ENCODE measurements at places on chromosomes 7 and 10.

DNA sequence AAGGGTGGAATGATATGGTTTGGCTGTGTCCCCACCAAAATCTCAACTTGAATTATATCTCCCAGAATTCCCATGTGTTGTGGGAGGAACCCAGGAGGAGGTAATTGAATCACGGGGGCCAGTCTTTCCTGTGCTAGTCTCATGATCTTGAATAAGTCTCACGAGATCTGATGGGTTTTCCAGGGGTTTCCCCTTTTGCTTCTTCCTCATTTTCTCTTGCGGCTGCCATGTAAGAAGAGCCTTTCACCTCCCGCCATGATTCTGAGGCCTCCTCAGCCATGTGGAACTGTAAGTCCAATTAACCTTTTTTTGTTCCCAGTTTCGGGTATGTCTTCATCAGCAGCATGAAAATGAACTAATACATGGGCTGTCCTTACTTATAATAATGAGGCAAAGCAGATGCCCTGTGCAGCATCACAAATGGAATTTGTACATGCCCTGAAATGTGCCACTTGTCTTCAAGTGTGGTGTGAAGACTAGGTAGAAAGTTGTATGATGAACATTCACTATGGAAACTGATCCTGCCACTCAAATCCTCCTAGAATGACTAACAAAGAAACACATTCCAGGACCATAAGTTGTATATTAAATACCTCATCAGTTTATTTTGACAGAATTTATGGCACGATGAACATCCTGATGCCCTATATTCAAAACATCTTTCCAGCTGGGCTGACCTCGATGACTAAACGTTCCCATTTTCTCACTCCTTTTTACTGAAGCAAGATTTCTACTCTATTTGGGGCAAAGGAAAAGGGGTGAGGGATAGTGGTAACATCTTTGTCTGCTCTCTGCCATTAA is 122.8 kb upstream of the CTTNBP2 start:
- DNase-seq = no peak

- DNase-seq = peak; percentile 43
Observed at GRCh38 chr10:97601268-97602215, 12.0 kb downstream of the C10orf62 start.

GRCh38 chr7:71746006-71746405 is 614.1 kb downstream of the GALNT17 start:
- peak; percentile 36 for DNase-seq

DNA sequence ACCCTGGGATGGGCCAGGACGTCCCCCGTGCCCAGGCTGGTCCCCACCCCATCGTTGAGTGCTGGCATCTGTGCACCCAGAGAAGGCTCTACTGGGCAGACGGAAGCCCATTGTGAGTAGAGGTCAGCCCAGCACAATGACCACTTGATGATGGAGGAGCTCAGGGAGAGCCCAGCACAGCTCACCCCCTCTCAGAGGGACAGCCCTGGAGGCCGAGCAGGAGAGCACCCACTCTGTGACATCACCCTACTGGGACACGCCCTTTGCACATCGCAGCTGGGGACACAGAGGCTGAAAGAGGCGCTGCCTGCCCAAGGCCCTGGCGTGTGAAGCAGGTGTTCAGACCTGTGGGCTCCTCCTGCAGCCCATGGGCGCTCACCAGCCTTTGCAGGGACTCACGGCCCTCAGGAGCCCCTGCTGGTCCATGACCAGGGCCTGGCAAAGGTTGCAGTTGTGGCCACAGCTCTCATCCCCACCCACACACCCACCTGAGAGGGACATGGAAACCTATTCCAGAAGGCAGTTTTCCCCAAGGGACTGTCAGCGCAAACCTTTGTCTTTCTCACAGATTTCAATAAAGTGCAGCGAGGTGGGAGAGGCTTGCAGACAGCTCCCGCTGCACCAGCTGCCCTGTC is 67.2 kb upstream of the PPP2R2D start:
- DNase-seq = no peak

DNA sequence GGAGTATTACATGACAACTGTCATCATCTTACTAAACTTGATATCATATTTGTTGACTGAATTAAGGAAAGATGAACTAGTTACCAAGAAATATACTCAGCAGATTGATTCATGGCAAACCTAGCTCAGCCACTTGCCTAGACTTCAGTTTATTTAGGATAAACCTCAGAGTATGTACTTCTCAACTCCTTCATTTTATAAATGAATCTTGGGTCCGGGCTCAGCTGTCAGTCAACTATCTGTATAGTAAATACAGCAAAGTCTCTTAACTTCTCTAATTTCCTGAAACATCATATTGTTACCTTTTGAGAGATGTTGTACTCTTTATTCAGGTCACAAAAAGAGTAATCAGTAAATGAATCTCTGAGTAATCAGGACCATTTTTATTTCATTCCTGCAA is 211.0 kb upstream of the KLF14 start:
- no peak for DNase-seq

DNA sequence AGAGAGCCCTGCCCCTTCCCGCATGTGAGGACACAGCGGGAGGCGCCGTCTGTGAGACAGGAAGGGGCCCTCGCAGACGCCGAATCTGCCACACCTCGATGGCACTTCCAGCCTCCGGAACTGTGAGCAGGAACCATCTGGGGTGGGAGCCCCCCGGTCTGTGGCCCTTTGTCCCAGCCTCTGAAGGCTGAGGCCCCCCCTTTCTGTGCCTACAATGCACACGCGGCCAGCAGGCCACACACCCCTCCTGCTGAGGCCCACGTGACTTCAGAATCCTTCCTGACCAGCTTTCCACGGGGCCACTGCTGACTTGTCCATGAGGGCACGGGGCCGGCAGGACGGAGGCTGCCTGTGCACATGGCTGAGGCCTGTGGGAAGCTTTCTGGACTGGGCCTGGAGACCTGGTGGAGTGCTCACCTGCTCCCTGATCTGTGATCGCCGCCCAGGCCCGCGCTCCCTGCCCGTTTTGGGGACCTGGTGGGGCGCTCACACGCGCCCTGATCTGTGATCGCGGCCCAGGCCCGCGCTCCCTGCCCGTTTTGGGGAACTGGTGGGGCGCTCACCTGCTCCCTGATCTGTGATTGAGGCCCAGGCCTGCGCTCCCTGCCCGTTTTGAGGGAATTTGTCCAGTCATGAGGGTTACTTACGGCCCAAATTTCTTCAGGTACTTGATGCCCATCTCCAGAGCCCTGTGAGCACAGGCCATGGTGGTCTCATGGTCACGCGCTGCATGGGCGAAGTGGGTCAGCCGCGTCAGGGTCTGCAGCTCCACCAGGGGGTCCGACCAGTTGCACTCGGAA is 34.3 kb downstream of the CFAP46 start:
- DNase-seq = no peak

GRCh38 chr10:33760056-33760943 is 425.8 kb upstream of the NRP1 start:
- DNase-seq = no peak

- DNase-seq = no peak
Observed at GRCh38 chr7:21238400-21239116, 189.3 kb upstream of the SP4 start.

DNA sequence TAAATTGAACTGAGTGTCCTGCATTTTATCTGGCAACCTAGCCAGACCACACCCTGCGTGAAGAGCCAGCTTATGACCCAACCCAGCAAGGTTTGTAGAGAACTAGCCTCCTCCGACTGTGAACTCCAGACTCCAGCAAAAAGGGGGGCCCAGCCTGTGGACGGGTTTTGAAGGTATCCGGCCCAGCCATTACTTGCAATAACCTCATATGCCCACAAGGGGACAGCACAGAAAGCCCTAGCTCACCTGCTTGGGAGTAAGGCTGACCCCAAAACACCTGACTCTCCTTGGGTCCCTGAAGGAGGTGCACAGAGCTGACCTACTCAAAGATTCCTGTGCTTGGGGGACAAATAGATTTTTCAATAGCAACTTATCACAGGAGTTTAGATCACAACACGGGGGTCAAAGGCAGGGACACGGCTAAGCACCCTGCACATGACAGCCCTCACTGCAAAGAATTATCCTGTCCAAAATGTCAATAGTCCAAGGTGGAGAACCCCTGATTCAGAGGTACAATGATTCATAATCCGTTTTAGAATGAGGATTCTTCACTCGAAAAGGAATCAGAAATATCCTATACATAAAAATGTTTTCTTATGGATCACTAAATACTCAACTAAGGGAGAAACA is 4.6 kb downstream of the TRPV6 start:
- no peak for DNase-seq

- DNase-seq = no peak
Observed at GRCh38 chr7:26531926-26532325, 240.3 kb downstream of the SNX10 start.

DNA sequence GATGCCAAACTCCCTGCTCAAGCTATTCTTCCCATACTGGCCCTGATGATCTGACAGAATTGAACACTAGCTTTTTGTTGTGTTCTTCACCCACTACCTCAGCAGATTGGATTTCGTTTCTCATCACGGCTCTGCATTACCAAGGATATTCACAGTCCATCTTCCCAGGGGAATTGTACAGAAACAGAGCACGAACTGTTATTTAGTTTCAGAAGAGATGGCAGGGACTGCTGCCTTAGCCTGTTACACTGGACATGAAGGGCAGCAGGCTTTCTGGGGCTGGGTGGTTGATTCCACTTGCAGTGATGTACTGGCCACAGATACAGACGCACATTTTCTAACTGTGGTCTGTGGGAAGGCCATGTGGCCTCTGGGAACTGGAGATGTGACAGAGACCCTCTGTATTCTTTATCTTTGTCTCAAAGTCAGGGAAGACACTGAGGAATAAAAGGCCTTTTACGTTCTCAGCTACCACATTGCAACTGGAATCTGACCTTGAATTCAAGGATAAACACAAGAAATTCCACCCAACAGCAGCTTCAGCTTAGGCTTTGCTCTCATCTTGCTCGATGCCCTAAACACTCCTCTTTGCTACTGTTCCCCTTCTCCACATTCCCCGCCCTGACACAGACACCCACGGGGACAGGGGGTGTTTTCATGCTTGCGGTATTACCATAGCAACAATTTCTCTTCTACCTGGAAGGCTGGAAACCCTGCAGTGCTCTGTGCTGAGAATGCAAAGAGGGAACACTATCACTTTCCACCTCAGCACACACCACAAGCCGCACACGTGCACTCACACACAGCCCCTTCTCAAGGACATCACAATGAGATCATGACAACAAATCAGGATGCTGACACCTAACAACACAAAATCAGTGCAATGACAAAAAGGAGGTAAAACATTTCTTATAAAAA is 81.7 kb downstream of the RNF216 start:
- no peak for DNase-seq

GRCh38 chr10:79382491-79382941 is 35.2 kb downstream of the PPIF start:
- peak; percentile 7 for DNase-seq

- no peak for DNase-seq
Observed at GRCh38 chr7:156461881-156462665, 178.5 kb upstream of the RNF32 start.

GRCh38 chr10:95133016-95133752 is 60.9 kb upstream of the ACSM6 start:
- DNase-seq = peak; percentile 53

- DNase-seq = no peak
Observed at GRCh38 chr7:109206196-109206595, 636.5 kb downstream of the DNAJB9 start.

DNA sequence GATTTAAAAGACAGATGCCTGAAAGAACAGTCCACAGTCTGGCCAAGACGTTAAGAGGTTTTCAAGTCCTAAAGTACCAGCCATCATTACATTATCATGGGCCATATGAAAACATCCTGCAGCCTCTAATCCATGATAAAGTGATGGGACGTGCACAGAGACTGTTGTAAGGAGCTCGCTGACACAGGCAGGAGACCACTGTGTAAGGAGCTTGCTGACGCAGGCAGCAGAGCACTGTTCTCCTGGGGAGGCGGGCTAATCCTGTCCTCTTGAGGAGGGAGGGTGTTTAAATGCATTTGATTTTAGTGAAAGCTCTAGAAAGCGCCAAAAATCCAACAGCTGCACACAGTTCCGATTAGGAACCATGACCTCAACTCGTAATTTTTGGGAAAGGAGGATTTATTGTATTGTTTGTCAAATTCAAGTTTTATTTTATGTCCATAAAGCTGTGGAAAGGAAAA is 16.9 kb downstream of the SVIL start:
- no peak for DNase-seq

GRCh38 chr7:73977619-73978618 is 50.1 kb upstream of the ELN start:
- DNase-seq = no peak

GRCh38 chr7:17013204-17013603 is 131.4 kb upstream of the AGR3 start:
- DNase-seq = no peak

GRCh38 chr7:70695795-70696083 is 436.2 kb upstream of the GALNT17 start:
- no peak for DNase-seq

- DNase-seq = no peak
Observed at GRCh38 chr10:132808383-132809231, 22.7 kb upstream of the NKX6-2 start.

DNA sequence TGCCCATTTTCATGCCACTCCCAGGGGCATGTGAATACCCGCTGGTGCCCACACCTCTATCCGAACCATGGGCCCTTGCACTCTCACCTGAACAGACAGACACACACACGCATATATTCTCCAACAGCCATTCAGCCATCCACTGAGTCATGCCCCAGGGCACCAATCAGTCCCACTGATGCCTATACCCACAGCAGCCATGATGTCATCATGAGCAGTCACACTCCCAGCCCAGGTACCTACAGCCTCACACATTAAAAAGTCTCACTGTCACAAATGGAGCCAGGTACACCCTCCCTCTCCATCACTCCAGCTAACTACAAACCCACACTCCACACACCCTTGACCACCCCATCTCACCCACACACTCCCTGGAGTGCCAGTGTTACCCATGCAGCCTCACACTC is 12.2 kb downstream of the VSIR start:
- no peak for DNase-seq

- no peak for DNase-seq
Observed at GRCh38 chr7:69411018-69411417, 187.3 kb upstream of the AUTS2 start.

DNA sequence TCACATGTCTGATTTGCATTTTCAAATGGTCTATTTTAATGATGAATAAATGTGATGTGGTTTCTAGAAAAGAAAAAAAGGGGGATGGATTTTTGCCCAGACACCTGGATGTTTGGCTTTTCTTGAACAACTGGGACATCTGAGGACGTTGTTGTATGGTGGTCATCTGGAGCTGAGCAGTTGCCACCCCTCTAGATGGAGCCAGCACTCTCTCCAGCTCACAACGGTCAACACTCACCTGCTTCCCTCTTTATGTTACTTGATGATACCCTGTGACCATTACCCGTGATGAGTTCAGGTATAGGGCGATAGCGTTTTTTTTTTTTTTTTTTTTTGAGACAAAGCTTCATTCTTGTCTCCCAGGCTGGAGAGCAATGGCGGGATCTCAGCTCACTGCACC is 30.1 kb upstream of the PAXIP1 start:
- no peak for DNase-seq

GRCh38 chr7:37315772-37316715 is 132.6 kb downstream of the ELMO1 start:
- DNase-seq = peak; percentile 24

GRCh38 chr7:90719155-90719554 is 123.0 kb downstream of the CDK14 start:
- DNase-seq = no peak

- DNase-seq = no peak
Observed at GRCh38 chr10:128152741-128153580, 26.7 kb upstream of the MKI67 start.

GRCh38 chr7:120898715-120899499 is 41.0 kb upstream of the TSPAN12 start:
- DNase-seq = no peak

- no peak for DNase-seq
Observed at GRCh38 chr7:140197218-140197890, 20.6 kb upstream of the KDM7A start.
